ENCODE measurements at places on chromosomes 2 and 18.

DNA sequence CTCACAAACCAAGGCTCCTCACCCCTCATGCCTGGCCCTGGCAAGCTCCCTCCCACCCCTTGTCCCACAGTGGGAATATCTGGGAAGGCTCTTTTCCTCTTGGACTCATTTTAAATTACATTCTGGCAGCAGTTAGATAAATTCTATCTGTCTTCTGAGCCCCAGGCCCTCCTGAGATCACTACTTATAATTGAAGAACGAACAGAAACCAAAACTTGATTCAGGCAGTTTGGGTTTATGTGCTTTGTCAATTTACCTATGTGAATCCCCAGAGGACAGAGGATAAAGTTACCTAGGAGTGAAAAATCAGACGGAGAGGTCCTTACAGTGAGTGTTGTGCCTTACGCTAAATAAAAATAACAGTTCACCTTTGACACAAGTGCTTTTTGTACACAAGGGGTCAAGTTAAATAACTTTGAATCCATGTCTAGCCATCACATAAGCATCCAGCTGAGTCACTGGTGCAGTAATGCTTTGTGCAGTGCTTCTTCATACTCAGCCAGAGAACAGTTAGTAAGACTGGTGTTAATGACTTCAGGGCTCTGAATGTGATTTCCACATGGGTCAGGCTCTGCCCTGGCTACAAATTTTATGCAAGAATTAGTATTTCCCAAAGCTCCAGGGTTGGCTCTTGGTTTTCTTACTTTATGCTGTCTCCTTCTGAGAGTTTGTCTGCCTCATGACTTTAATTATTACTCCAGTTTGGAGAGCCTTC lies 329.3 kb downstream of the INSIG2 start:
- DNase-seq, result no peak

DNA sequence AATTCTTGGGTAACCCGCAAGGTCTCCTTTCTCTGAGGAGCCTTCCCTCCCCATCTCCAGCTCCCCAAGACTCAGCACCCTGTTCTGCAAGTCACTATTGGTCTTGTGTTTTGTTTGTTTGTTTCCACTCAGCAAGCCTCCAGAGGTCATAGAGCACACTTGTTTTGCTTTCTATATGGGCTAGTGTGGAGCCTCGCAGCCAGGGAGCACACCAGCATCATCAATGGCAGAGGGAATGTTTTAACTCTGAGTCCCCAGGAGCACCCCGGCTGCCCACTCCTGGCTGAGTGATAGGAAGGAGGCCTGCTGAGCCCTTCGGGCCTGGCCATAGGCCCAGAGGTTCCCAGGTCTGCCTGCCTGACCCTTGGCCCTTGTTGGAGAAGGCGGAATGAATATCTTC lies 36.6 kb downstream of the GLI2 start:
- no peak for DNase-seq

DNA sequence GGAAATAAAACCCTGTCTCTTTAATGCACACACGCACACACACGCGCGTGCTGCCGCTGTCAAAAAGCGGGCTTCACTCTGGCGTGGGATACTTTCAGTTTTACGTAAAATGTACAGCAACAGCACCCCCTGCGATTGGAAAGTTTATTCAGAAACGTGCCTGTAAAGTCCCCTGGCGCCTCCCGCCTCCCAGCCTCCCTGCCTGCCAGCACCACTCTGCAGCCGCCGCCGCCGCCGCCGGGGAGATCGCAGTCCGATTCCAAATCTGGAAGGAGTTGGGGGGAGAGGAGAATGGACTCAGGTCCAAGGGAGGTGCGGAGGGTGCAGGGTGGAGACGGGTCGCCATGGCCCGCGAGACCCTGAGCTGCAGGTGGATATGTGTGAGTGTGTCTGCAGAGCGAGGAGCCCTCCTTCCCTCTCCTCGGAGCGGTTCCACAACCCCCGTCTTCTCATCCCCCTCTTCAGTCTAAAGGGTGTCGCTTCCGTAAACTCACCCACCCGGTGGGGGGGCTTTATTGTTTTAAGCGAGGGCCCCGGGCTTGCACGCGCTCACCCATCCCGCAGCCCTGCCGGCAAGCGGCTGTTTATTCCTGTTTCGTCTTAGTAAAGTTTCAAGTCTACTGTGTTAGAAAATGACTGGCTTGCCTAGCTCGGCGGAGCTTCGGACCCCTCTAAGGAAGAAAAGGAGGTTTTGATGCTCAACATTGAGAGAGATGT lies 1.8 kb upstream of the BCL11A start:
- DNase-seq, result peak; percentile 80

DNA sequence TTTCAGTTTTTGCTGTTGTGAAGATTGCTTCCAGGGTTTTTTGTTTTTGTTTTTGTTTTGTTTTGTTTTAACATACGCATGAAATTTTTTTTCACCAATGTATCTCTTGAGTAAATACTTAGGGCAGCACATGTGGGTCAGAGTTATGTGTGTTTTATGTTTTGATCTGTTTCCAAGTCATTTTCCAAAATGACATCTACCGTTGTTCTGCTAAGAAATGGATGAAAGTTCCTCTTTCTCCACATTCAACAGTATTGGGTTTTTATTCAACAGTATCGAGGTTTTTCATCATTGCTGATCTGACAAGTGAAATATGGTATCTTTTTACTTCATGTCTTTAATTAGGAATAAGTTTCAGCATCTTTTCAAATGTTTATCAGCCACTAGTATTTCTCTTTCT lies 16.7 kb downstream of the RNF144A start:
- DNase-seq, result no peak

DNA sequence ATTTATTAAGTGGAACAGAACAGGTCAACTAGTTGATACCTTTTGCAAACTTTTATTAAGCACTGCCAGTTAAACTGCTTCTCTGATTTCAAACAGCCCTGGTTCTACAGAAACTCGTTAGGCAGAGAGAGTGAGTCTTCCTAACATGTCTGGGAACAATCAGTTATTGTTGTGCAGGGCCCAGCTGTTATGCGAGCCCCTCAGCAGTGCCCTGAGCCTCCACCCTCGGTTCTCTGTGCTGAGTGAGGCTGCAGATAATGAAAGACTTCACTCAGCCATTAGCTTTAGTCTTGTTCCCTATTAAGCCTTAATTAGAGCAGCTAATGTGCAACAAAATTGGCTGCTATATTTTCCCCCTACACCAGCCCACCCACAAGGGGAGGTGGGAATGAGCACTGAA lies 39.6 kb downstream of the KCTD18 start:
- no peak for DNase-seq

DNA sequence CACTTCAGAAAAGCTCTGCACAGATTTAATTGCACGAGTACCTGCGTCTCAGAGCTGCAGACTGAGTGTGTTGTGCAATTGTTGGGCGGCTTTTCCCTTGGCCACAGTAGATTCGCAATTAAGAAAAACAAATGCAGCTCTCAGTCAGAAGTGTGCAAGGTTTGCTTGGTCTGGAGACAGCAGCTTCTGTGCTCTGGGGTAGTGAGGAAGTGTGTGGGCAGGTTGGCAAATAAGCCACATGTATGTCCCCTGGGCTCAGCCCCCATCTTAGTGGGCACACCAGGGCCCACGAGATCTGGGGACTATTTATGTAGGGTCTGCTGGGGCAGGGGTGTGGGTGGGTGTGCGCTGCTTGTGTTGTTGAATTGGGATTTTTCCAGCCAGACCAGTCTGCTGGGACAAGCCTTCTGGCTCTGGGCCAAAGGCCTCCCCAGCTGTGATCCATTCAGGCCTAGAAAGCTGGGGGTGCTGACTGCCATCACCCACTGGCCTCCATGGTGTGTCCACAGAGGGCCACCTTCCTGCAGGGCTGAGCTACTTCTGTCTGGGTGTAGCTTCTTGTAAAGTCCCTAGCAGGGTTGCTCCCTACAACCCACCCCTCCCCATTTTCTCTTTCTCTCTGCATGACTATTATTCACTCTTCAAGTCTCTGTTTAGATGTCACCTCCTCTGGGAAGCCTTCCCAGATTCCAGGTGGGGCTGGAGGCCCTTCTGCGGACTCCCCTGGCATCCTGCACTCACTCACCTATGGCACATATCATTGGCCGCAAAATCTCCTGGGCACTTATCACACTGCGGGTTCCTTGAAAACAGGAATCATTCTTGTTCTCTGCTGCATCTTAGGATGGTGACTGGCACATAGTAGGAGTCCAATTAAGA lies 67.8 kb downstream of the ODC1 start:
- DNase-seq, result no peak

DNA sequence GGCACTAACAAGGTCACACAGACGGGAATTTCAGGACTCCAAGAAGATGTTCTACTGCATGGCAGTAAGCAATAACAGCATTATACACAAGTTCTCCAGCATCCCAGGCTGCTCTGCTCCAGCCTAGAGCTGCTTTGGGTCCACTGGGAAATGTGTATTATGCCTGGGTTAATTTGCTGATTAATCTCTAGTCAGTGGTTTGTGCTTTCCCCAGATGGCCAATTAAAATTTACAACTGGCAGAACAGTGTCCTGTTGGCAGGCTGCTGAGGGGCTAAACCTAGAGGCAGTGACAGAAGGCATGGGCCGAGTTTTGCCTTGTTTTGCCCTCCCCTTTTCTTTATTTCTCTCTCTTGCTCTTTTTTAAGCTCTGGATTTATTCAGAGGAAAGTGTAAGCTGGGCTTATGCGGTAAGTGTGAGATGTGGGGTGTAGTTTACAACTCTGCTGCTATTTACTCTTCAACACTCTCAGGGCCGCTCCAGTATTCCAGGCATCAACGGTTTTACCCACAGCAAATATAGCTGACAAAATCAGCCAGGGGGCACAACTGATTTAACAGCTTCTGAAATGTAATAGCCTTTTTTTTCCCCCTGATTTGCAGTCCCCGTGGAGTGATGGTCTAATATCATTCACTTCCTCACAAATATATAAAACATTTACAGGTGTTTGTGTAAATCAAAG lies 348.0 kb downstream of the GPD2 start:
- DNase-seq, result peak; percentile 14

- DNase-seq, result no peak
Measured at GRCh38 chr2:228777855-228778355, 493.2 kb downstream of the PID1 start.

- DNase-seq, result peak; percentile 52
Measured at GRCh38 chr2:84888401-84889276, 7.8 kb upstream of the TRABD2A start.

DNA sequence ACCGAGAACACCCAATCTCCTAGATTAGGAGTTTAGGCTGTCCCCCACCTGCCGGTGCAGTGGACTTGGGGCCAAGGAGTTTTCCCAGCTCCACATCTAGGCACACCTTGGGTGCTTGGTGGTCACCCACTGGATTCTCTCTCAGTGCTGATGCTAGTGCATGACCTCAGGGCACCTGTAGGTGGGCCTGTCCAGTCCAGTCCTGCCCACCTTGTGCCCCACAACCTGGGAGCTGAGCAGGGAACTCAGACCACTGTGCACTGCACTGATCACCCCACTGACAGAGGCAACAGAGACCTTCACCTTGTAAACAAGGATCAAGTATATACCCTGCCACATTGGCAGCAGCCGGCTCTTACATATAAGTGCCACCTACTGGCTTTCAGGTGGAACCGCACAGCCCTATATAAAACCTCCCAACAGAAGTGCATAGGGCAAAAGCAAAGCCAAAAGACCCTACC lies 12.7 kb upstream of the CDH19 start:
- no peak for DNase-seq

GRCh38 chr2:9556121-9556743 lies 602 bp upstream of the ADAM17 start:
- no peak for DNase-seq

DNA sequence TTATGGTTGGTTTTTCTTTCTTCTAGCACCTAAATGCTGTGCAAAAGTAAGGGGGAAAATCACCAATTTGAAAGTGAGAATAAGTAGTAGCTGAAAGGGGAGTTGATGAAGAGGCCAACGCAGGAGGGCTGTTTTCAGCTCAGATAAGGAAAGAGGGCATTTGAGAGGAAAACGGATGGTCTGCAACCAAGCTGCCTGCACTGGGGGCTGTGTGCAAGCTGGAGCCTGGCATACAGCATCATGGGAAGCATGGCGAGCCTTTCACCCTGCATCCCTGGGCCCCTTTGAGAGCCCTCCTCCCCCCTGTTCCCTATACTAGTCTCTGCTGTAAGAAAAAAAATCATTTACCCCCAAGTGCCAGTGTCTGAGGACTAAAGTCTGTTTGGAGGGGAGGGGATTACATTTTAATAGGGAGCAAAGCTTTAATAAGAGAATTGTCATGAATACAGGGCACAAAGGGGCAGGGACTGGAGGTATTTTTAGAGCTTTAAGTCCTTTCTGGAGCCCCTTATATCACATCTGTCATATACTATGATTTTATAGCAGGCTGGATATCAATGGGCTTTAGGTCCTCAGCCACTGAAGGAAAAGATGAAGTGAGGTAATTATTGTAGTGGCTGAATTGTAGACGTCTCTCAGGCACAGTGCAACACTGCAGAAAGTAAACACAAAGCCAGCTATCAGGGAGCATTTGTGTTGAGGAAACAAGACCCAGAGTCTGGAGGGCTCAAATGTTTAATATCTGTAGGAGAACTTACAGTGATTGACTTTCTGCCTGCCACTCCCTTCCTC lies 120.7 kb downstream of the FSHR start:
- no peak for DNase-seq

DNA sequence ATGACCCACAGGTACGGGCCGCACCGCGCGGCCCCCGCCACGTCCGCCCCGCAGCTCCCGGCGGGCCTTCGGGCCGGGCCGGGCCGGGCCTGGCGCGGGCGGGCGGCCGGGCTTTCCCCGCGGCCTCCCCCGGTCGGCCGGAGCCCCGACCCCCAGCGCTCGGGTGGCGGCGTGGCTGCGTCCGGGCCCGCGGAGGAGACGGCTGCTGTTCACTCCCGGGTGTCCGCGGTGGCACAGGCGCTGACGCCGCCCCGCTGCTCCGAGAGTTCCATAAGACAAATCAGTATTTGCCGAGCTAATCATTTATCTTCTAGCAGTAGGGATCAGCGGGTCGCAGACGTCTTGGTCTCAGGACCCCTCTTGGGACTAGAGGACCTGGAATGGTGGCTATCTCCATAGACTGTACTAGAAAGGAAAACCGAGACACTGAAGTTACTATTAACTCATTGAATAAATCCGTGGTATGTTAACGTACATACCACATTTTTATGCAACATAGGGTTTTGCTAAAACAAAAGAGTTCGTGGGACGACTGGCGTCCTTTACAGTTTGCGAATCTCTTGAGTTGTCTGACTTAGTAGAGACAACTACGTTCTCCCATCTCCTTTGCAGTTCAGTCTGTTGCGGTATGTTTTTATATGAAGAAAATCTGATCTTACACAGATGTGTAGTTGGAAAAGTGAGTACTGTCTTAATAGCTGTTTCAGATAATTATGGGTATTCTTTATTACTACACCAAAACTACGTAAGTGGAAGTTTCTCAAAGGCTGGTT lies 500 bp downstream of the LIMS1 start:
- peak; percentile 47 for DNase-seq

- DNase-seq, result no peak
Measured at GRCh38 chr18:6785411-6785810, 55.9 kb downstream of the ARHGAP28 start.

- DNase-seq, result no peak
Measured at GRCh38 chr2:202687276-202687675, 52.5 kb downstream of the FAM117B start.

GRCh38 chr18:34261865-34262780 lies 37.4 kb upstream of the NOL4 start:
- DNase-seq, result no peak

Measured in transverse colon (tissue), 4 donors.